ENCODE measurements at places on chromosomes 4 and X.

GRCh38 chrX:76920607-76921006 lies 493.1 kb downstream of the MAGEE1 start:
- DNase-seq = no peak

- no peak for DNase-seq
Observed at GRCh38 chr4:148216866-148217814, 225.1 kb downstream of the NR3C2 start.

- DNase-seq = no peak
Observed at GRCh38 chrX:138229718-138230117, 481.8 kb downstream of the FGF13 start.

DNA sequence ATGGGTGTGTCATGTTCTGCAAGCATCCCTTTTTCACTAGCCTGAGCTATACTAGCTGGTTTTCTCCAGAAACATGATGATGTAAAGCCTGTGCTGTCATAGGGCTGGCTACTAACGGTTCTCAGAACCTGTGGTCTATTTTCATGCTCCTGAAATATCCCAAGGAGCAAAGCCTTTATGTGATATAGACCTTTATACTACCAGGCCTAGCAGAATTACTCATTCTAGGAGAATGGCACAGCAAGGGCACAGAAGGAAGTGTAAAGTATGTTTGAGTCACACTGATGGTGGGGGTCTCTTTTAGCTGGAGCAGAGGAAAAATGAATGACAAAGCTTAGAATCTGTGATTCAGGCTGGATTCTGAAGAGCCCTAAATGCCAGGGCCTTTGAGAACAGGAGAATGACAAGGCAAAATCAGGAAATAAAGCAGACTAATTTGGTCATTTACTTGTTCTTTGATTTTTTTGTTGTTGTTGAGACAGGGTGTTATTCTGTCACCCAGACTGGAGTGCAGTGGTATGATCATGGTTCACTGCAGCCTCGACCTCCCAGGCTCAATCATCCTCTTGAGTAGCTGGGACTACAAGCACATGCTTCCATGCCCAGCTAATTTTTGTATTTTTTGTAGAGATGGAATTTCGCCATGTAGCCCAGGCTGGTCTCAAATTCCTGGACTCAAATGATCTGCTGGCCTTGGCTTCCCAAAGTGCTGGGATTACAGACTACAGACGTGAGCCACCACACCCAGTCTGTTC lies 11.8 kb downstream of the TCEAL1 start:
- no peak for DNase-seq

GRCh38 chrX:72054779-72055489 lies 76.8 kb downstream of the RTL5 start:
- DNase-seq = no peak

- DNase-seq = no peak
Observed at GRCh38 chr4:125101719-125102118, 213.0 kb upstream of the FAT4 start.

DNA sequence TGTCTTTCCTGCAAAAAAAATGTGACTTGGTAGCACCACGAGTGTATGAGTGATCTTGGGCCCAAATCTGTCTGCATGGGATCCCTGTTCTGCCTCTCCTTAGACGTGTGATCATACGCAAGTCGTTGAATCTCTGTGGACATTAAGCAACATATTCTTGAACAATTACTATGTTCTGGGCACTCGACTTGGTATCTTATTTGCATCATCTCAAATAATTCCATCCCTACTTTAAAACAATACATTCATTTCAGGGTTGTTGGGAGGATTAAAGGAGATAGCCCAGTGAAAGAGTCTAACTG lies 145.4 kb upstream of the CPEB2 start:
- DNase-seq = no peak

GRCh38 chr4:154998284-154998683 lies 210.2 kb upstream of the NPY2R start:
- DNase-seq = no peak

GRCh38 chrX:39811376-39811775 lies 286.4 kb downstream of the BCOR start:
- no peak for DNase-seq

DNA sequence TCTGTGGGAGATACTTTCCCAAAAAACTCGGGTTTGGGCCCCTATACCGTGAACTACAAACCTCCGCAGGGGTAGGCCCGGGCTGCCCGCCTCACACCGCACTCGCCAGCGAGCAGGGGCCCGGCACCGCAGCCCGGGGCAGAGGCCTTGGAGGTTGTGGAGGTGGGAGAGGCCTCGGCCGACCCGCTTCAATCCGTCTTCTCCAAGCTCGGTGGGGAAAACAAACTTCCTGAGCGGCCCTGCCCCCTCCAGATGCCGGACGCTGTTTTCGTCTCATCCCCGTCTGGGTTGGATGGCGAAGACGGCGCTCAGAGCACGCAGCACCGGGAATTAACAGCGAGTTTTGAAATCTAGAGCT lies 442 bp upstream of the MCUB start:
- no peak for DNase-seq

DNA sequence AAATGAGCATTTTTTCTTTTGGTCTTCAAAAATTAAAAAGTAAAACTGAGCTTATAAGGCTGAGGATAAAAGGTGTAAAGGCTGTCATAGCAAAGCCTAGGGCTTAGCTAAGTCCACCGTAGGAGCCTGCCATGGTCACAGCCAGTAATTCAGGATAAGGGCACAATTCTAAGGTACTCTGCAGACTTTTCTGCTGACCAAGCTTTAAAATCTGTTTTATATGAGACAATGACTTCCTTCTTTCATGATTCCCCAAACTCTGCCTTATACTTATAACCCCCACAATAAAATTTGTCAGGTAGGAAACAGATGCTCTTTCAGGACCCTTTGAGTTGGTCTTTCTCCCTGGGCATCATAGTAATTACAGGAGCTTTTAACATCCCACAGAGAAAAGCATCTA lies 138.5 kb downstream of the COL4A6 start:
- DNase-seq = no peak

DNA sequence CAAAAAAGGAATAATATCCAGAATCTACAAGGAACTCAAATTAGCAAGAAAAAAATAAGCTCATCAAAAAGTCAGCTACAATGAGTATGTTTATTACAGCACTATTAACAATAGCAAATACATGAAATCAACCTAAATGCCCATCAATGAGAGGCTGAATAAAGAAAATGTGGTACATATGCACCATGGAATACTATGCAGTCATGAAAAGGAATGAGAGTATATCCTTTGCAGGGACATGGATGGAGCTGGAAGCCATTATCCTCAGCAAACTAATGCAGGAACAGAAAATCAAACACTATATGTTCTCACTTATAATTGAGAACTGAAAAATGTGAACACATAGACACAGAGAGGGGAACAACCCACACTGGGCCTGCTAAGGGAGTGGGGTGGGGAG lies 178.4 kb upstream of the IRS4 start:
- no peak for DNase-seq

DNA sequence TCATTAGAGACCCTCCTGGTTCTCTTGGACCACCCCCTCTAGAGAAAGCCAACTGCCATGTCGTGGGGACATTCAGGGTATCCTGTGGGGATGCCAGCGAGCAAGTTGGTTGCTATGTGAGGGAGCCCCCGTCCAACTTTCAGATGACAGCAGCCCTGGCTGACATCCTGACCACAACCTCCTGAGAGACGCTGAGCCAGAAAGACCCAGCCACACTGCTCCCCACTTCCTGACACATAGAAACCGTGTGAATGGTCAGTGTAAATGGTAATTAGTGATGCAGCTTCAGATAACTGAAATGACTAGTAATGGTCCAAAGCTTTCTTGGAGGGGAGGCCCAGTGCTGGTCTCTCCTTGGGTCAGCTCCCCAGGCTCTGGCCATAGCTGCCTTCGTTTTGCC lies 10.8 kb downstream of the CLCN4 start:
- DNase-seq = no peak
